Activated naive CD4-positive, alpha-beta T cell treated with Interleukin-2 at 50 U/mL for 16 hours (primary cell): ENCODE measurements at places on chromosomes 7 and 10.

GRCh38 chr7:140639366-140640053 is 1.1 kb downstream of the DENND2A start:
- peak; percentile 40 for DNase-seq

- no peak for DNase-seq
These were observed 9.9 kb downstream of the FAM204A start for GRCh38 chr10:118332236-118332635.

DNA sequence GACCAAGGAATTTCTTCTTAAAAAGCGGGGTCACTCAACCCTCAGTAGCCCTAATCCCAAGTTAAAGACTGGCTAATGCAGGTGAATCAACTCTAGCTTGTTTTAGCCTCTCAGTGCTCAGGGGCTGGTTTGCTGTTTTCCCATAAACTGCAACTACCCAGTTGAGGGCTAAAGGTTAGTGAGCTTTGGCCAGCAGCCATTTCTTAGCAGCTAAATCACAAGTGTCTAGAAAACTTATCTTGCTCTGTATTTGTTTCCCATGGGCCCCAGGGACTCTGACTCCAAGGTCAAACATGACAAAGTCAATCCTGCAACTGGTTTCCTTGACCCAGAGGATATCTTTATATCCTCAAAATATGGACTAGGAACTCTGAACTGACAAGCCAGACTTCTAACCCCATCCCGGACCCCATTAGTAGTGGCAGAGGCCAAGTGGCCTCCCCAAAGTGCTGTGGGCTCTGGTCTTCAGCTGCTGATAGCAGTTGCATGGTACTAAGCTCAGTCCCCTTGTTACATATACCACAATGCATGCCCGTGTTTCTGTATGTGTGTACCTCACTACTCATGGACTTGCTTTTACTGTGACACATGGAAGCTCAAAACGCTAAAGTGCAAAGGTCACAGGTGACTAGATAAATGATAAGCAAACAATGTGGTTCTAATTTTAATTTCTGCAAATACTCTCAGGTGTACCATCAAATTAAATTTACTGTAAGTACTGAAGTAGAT is 793.0 kb upstream of the IGFBP3 start:
- DNase-seq: no peak

DNA sequence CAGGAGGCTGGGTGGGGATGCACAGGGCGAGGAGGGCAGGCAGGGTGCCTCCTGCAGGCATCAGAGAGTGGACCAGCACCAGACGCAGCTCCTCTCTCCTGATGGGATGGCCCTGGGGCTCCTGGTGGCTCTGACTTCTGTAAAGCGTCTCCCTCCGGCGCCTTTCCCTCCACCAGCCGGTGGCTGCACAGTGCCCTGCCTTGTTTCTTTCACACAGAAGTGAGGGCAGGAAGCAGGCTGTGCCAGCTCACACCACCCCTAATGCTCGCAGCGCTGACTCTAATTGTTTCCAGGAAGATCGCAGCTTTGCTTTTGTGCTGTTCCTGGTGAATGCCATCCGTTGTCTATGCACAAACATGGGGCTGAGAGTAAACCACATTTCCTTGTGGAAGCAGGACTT is 152.3 kb upstream of the LANCL2 start:
- no peak for DNase-seq

DNA sequence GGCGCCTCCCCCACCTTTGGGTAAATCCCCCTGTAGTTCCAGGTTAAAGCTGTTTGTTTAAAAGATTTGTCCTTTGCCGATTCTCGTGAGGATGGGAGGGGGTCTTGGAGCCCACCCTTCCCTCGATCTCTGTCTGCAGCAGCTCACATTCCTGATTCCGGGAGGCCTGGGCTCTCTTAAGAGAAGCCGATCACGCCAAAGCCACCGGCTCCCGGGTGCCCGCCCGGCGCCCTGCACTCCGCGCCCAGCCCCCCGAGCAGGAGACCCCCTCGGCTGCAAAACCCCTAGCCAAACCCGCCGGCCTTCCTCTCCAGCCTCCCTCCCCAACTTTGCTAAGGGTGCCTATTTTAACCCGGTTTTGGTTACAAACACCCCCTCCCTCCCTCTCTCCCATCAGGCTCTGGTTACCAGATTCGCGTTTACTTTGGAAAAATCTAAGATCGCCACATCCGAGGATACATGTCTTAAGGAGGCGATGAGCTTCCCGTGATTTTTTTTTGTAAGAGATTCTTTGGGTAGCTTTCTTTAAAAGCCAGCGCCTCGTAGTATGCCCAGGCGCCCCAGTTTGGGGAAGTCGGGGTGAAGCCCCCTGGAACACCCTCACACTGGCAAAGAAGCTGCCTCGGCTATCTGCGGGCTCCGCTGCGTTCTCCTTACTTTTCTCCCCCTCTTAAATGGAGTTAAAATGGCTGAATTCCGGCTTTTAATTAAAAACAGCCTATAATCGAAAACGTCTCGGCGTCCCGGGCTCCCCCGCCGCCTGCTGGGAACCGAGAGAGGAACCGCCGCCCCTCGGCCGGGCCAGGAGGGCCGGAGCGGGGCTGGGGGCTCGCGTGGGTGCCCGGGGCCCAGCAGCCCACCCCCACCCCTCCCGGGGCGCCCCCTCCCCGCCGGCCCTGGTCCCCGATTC is 983 bp downstream of the TNRC18 start:
- no peak for DNase-seq

DNA sequence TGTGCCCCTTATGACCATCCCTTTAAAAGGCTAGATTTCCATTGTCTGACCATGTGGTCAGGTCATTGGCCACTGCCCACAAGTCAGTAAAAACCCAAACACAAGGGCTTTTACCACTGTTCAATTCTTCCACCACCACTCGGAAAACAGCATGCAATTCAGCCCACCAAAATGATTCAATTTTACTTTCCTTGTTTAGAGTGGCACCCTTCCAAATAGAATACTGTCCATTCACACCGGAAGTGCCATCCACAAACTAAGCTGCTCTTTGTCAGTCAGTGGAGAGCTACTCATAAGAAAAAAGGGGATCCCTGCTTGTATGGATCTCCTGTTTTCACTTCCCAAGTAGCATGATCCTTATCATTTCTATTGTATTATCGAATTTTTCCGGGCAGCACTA is 350.7 kb upstream of the MBL2 start:
- DNase-seq: no peak

- no peak for DNase-seq
These were observed 42.2 kb downstream of the EXOC6 start for GRCh38 chr10:92890471-92890870.

DNA sequence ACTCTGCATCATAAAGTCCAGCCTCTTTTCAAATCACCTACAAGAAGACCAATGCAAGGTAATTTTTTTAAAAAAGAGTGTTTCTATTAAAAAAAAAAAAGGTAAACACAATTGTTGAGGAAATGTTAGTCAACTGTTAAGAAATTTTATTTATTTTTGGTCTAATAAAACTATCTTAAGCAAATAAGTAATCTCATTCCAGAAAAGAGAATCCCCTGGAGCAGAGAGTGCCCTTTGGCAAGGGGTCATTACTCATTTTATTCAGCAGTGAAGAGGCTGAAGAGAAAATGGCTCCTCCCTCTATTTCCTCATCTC is 63.4 kb upstream of the GSDME start:
- no peak for DNase-seq

DNA sequence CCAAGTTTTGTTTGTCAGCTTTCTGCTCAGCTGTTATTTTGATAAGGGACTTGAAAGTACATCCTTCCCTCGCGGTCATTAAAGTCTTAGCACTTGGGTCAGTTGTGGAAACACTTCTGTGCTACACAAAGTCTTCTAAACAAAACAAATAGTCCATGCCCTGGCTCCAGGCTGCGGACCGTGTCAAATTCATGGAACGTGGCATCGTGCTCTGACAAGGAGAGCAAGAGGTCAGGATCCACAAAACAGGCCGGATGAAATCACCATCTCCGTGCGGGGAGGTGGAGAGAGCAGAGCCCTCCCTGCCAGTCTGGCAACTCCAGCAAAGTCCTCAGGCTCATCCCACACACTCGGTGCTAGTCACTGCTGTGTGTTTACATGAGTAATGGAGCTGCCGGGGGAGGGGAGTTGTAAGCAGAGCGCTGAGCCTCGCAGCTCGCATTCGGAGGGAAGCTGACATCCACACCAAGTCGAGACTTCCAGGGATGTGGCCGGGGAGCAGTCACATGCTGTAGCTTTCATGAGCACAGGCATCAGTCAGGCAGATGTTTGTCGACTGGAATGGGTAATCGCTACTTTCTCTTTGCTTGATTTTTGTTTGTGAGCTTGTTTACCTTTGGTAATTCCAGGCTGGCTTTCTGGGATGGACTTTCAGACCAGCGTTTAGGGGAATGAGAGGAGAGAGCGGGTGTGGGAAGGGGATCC is 147.6 kb downstream of the ARID5B start:
- DNase-seq: peak; percentile 87

DNA sequence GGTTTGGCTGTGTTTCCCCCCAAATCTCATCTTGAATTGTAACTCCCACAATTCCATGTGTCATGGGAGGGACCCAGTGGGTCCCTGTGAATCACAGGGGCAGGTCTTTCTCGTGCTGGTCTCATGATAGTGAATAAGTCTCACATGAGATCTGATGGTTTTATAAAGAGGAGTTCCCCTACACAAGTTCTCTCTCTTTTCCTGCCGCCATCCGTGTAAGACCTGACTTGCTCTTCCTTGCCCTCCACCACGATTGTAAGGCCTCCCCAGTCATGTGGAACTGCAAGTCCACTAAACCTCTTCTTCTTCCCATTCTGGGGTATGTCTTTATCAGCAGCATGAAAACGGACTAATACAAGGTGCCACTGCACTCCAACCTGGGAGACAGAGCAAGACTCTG is 329.2 kb downstream of the TNS3 start:
- no peak for DNase-seq

GRCh38 chr10:67783606-67784294 is 54.2 kb downstream of the DNAJC12 start:
- no peak for DNase-seq

DNA sequence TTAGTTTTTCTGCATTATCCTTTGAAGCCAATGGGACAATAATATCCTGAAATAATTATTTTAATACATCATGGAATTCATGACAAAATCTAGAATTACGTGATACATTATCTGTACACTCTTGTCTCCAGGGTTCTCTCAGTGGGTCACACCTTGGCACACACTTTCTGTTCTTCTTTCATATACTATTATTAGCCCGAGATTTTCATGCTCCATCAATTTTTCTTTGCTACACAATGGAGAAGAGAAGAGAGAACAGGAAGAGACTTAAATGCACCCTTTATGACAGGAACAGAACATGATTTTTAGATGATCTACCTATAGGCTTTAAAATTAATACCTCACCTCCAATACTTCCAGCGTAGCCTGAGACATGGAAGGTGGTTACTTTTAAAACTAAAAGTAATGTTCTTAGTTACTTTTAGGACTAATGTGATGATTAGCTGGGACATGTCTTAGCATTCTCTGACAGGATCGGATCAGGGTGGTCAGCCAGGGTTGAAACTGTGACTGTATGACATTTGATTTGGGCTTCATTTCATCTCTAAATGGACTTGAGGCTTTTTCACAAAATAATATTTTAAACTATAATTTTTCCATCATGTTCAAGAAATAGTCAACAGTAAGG is 148.2 kb upstream of the WNT16 start:
- no peak for DNase-seq

DNA sequence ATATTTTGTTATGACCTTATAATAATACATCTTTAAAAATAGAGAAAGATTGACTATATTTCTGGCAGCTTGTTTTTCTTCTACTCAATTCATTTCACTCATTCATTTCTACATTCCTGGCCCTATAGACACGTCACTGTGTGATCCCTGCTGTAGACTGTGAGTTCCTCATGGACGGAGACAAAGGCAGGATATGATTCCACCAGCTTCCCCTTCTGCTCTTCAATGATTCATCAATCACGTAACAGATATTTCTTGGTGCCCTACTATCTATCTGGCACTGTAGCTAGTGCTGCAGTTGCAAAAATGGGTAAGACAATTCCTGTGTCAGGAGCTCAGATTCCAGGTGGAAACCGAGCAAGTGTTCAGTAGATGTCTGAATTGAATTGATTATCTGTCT is 415.0 kb downstream of the SFMBT2 start:
- DNase-seq: no peak

GRCh38 chr7:127485482-127485881 is 93.0 kb upstream of the ZNF800 start:
- DNase-seq: no peak
